Thoracic aorta (tissue), 2 donors: ENCODE measurements at places on chromosomes 6 and 20. TPM values are rescaled to one million over a fixed set of nuclear protein-coding genes. Genes with fewer than 3 reads are reported as not detected.

RPN2 gene
- 128 TPM for total RNA-seq

SYTL3 gene
- total RNA-seq: 9.6 TPM

TGM6 gene
- total RNA-seq: not detected

ARFGEF3 gene
- 1.4 TPM for total RNA-seq

BACH2 gene
- total RNA-seq: 17.8 TPM

ECT2L gene
- not detected for total RNA-seq

C20orf204 gene
- 3.2 TPM for total RNA-seq

SLC22A16 gene
- not detected for total RNA-seq
